ENCODE measurements at places on chromosomes 2 and 18.

DNA sequence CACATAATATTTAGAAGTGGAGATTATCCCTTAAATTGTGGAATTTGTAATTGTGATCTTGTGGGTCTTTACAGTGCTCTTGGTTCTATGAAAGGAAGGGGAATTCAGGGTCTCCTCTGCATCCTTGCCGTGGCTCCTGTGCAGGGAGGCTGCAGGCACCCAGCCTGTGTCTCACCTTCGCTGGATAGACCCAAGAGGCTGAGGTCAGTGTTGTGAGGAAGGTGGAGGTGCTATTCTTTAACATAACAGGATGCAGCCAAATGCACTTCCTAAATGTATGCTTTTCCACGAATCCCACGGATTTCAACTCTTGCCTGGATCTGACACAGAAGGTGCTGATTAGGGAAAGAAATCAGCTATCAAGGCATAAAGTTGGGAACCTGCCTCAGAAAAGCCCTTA is 69.5 kb downstream of the TMEM18 start:
- DNase-seq: no peak

DNA sequence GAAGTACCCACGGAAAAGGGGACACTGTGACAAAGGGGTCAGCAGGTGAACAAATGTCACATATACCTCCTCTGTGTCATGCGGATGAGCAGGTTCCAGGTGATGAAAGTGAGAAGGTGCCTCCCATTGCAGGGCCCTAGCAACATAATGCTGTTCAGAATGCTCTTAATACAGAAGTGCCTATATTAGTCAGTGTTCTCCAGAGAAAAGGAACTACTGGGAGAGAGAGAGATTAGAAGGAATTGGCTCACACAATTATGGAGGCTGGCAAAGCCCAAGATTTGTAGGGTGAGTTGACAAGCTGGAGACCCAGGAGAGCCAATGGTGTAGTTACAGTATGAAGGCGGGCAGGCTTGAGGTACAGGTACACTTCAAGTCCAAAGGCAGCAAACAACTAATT is 98.1 kb upstream of the CDC42EP3 start:
- no peak for DNase-seq

DNA sequence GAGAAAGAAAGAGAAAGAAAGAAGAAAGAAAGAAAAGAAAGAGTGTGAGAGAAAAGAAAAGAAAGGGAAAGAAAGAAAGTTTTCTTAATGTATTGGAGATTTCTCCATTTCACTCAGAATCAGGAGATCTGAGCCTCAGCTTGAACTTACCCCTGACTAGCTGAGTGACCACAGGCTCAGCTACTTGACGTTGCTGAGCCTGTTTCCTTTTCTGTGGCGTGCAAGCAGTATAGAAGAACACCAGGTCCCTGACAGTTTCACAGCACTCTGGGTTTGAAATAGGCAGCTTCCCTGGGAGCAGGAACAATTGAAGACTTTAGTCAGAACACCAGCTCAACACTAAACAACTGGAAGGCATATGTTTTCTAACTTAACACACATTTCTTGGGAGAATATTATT is 44.7 kb downstream of the MARCO start:
- no peak for DNase-seq

GRCh38 chr18:9861157-9861556 is 24.6 kb upstream of the TXNDC2 start:
- no peak for DNase-seq

- no peak for DNase-seq
Measured at GRCh38 chr18:51621864-51622160, 424.3 kb upstream of the MEX3C start.

DNA sequence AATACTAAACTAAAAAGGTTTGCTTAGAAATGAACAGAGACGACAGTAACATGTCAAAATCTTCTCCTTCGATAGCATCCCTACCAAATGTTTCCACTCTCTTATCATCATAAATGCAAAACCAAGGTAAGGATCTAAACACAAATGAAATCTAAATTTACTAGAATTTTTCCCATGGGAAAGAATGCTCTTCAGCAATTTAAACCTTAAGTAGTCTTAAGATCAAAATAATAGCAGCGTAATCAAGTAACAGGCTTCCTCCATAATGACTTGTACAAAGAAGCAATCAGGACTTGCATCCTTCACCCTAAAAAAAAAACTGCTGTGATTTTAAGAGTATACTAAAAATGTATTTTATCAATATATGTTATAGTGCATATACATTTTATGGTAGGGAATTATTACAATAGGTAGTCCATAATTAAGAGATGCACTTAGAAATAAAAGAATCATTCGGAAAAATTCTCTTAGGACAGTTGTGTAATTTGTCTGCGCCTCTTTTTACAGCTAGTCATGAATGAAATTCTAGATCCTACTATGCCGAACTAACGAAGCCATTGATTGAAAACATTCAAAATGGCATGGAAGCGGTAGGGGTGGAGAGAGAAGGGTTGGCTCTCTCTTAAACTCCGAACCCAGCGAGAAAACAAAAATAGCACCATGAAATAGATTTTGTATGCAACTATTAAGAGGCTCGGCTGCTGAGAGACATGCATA is 1.3 kb downstream of the PGAP1 start:
- DNase-seq: no peak

DNA sequence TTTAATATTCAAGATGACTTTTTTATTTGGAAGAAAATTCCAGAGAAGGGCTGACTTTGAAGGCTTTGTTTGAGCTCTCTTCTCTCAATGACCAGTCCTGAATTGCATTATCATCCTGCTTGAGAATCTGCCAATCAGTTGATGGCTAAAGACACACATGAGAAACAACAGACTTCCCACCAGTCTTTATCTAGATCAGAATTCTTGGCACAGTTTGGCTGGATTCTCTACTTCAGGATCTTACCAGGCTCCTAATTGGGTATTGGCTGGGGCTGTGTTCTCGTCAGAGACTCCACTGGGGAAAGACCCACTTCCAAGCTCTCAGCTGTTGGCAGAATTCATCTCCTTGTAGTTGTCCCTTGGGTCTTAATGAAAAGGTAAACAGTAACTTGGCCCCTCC is 86.0 kb downstream of the WDSUB1 start:
- no peak for DNase-seq

GRCh38 chr2:201414099-201415023 is 36.9 kb downstream of the TRAK2 start:
- DNase-seq: no peak

- no peak for DNase-seq
Measured at GRCh38 chr2:109197491-109198418, 68.8 kb downstream of the SH3RF3 start.

DNA sequence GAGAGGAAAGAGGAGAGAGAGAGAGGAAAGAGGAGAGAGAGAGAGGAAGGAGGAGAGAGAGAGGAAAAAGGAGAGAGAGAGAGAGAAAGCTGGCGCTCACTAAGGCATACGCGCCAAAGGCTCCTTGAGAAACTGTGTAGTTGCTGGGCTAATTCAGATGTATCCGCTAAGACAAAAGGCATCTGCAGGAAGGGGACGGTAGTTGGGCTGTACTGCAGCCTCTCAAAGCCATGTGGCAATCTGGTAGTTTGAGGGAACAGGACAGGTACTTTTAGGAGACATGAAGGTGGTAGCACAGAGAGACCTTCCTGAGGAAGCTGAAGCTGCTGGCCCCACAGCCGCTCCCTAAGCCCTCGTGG is 31.6 kb downstream of the THNSL2 start:
- DNase-seq: no peak

GRCh38 chr2:73701968-73702665 is 35.0 kb downstream of the TPRKB start:
- peak; percentile 56 for DNase-seq

DNA sequence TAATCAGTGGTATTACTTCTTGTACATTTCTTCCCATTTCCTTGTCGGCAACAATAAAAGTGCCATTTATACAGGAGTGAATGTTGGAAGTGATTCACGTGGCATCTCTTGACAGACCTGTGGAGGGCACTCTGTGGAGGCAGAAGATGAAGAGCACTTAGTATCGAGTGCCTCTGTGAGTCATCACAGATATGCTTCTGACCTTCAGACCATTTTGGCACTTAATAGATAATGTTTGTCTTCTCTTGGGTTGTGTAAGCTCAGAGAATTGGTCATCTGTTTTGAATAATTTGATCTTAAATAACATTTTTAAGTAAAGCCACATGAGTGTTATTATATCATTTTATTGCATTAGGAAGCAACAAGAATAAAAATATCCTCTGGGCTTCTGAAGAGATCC is 305.5 kb downstream of the PTPRM start:
- DNase-seq: peak; percentile 37

DNA sequence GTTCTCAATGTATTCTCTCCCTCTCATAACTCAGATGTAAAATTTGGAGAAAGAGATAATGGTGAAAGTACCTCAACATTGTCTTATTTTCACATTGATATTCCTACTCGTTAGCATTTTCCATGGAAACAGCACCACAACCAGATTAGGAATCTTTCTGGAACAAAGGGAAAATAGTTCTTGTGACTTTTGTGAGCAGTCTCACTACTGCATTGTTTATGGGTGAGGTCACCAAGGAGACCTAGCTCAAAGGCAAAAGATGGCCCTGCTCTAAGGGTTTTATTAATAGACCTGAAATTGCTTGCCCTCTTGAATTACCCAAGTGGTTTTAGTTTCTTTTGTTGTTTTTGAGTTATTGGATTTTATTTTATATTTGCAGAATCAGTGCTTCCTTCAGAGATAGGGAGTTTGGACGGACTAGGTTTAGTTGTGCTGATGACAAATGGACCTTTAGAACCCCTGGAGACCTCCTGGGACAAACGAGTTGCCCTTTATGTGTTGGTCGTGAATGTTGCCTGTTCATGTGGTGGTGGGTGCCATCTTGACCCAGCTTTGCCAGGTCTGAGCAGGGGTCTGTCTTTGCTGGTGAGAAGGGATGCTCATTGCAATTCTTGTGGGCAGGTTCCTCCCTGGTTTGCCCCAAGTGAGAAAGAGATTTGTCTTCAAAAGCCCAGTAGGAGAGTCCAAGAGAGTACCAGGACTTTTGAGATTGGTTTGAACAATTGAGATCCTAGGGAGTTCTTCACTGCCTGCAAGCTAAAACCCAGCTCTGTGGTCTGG is 58.1 kb downstream of the INPP4A start:
- DNase-seq: no peak

DNA sequence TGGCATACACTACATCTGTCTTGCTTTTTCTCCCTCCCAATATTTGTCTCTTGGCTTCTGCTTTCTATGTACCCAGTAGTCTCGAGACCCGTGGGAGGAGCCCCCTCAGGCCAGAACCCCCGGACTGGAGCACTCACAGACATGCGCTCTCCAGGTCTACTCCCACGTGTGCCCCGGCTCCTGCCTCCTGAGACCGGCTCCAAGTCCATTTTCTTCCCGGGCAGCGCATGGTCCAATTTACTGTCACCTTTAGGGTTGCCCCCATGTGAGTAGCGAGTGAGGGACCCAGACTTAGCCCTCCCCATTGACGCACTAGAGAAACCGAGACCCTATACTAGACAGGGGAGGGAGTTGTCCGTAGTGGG is 11.8 kb upstream of the TEX51 start:
- DNase-seq: no peak

GRCh38 chr2:80053522-80054345 is 250.8 kb downstream of the LRRTM1 start:
- DNase-seq: no peak

DNA sequence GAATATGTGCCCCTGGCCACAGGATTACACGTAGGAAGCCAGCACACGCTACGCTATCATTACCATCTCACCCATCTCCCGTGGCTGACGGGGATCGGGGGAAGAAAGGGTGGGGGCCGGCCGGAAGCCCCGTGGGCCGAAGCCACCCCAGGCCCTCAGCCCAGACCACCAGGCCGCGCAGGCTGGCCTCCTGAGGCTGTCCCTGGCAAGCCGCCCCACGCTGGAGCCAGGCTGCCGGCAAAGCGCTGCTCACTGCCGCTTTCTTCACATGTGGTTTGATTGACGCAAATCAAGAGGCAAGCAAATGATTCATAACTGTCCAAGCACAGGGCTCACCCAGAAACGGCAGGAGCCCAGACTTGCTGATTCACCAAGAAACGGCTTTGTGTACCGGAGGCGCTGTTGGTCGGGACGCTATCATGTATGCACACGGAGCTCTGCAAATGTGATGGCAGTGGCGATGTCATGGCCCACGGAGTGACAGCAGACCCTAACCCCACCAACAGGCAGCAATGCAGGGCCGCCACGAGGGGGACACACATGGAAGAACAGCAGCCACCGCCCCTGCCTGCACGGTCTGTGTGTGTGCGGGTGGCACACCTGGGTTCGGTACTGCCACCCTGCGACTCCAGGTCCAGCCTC is 125.7 kb downstream of the HDAC4 start:
- DNase-seq: peak; percentile 77

GRCh38 chr2:33326100-33326499 is 150.3 kb upstream of the RASGRP3 start:
- no peak for DNase-seq

GRCh38 chr2:227877421-227878310 is 6.2 kb downstream of the DAW1 start:
- no peak for DNase-seq

DNA sequence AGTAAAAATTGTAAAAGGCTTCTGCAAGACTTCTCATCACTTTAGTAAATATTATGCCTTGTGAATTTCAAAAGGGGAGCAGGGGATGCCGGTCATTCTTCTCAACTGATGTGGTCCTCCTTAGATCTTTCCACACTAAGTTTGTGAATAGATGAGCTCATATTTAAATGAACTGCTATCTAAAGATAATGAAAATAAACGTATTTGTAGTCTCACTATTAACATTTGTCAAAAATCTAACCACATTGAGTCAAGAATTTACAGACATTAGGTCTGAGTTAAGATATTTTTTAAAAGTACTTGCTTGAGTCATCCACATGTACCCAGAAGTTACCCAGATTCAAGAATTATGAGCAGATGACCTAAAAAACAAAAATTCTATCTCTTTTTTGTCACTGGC is 6.5 kb downstream of the PRPF40A start:
- no peak for DNase-seq

GRCh38 chr2:220981926-220982325 is 590.2 kb downstream of the EPHA4 start:
- DNase-seq: no peak

DNA sequence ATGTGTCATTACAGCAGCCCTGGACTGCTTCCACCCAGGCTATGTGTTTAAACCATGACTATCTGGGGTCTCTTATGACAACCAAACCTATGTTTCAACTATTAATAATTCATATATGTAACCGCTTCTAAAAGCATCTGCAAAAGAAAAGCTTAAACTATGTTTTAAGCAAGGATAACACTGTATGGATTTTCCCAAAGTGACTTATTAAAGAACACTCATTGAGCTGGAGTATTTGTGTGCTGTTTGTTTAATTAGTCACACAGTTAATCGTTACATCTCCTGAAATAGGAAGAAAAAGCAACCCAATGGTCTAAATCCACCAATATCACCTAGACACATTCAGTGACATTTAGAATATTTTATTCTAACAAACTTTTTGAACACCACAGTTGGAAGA is 51.3 kb downstream of the TMEM163 start:
- DNase-seq: no peak

GRCh38 chr18:57922885-57923284 is 119.8 kb upstream of the ATP8B1 start:
- no peak for DNase-seq

DNA sequence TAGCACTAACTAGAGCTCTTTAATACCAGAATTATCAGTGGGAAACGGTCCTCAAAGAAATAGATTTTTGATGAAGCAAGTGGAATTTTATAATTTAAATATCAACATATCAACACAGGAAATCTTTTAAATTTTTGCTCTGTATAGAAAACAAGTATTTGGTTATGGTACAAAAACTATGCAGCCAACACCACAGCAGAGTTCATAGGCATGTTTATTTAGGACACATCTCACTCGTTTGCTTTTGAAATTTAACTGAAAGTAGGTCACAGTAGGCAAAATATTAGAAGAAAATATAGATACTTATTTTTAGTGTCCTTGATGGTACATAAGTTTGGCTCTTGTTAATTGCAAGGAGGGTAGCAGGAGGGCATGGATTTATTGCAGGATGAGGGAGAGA is 34.3 kb upstream of the TANC1 start:
- no peak for DNase-seq
